ENCODE measurements at places on chromosomes 7 and 10.

GRCh38 chr7:131110297-131111080 lies 217.2 kb upstream of the MKLN1 start:
- no peak for DNase-seq

DNA sequence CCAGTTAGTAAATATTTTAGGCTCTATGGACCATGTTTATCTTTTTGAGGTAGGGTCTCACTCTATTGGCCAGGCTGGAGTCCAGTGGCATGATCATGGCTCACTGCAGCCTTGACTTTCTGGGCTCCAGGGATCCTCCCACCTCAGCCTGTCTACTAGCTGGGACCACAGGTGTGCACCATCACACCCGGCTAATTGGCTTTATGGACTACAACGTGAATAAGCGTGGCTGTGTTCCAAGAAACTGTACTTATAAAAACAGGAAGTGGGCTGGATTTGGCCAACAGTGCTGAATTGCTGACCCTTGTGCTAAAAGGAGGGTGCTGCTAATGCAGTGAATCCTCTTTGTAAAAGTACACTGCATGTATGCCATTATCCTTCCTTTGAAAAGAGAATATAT lies 111.7 kb upstream of the CDK13 start:
- peak; percentile 54 for DNase-seq

- no peak for DNase-seq
Observed at GRCh38 chr7:100827330-100828226, at the start of gene EPHB4. TSS of gene EPHB4 (minus strand) at chr7:100827523. CDS start at chr7:100827030, 493 bp downstream.

DNA sequence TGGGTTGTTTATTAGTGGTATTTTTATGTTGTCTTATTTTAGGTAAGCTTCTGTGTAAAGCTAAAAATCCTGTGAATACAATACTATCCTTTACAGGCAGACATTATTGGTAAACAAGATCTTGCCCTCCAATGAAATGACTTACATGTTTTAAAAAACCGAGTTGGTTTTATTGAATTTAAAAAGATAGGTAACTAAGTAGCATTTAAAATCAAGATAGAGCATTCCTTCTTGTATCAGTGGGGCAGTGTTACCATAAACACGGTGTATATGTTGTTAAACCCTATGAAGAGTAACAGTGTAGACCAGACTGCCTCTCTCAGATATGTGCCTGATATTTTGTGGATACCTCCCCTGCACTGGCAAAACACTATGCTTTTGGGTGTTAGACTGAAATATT lies 81.0 kb downstream of the SNX10 start:
- no peak for DNase-seq

GRCh38 chr10:117792214-117792613 lies 249.7 kb downstream of the EMX2 start:
- DNase-seq = no peak

DNA sequence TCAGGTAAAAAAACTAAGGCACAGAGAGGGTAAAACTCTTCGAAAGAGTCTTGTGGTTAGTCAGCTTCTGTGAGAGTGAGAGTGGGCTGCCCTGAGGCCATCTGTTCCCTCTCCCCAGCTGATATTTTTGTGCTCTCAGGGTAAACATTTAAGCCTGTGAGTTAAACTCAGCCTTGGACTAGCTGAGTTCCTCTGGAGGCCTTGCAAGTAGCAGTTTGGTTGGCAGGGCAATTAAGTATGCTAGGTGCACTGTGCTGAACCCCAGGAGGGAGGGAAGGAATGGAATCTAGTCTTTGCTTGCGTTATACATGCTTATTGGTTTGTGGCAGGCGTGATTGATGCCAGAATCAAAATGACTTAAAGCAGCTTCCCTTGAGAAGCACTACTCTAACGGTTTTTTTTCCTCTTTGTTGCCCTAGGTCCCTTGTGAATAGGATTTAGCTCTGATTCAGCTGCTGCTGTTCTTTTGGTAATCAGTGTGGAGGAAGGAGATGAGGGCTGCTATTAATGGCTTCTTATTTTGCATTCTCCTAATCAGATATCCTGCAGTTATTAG lies 140.2 kb downstream of the AUTS2 start:
- DNase-seq = peak; percentile 88

- no peak for DNase-seq
Observed at GRCh38 chr7:64581391-64581790, 18.5 kb upstream of the ZNF680 start.

DNA sequence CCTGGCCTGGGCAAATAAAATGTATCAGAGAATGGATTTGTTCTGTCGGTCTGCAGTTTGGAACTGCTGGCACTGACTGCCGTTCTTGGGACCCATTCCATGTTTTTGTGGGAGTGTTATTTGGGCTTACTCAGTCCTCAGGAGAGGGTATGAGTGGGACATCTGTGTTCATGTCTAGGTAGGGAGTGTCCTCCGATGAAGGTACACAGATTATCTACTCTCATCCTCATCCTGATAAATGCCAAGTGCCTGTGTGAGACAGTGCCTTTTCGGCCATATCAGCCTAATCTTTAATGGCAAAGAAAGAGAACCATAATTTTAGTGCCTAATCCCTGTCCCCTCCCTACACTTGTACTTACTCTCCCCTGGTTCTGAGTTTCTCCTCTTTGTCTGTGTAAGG lies 409.4 kb downstream of the REEP3 start:
- DNase-seq = no peak

DNA sequence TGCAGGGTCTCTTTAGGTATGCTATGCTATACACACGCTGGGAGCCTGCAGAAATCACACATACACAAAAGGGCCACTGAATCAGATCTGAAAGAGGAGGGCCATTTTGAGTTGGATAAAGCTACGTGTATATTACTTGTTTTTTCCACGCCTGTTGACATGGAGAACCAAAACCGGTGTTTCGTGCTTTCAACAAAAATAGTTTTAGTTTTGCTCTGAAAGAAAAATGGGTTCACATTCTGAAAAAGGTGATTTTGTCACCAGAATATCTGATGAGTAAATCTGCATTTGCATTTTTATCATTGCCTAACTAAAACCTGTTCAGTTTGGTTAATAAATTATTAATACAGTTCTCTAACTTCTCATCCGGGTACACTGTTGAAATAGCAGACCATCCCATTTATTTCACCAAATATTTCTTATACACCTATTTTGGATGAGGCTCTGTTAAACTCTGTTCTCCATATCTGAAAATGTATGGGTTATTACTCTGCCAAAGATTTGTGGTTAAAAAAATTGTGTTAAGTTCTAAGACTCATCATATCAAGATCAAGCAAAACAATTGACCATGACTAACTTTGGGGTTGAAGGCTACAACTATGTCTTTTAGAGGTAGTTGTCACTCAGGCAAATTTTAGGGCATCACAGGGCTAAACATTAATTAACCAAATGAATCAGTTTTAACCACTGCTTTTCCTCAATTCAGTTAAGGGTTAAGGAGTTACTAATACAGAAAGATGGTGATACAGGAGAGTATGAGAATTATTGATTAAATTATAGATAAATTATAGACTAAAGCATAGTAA lies 101.2 kb upstream of the RPA3 start:
- DNase-seq = no peak

GRCh38 chr10:50529660-50530059 lies 94.1 kb downstream of the SGMS1 start:
- no peak for DNase-seq

DNA sequence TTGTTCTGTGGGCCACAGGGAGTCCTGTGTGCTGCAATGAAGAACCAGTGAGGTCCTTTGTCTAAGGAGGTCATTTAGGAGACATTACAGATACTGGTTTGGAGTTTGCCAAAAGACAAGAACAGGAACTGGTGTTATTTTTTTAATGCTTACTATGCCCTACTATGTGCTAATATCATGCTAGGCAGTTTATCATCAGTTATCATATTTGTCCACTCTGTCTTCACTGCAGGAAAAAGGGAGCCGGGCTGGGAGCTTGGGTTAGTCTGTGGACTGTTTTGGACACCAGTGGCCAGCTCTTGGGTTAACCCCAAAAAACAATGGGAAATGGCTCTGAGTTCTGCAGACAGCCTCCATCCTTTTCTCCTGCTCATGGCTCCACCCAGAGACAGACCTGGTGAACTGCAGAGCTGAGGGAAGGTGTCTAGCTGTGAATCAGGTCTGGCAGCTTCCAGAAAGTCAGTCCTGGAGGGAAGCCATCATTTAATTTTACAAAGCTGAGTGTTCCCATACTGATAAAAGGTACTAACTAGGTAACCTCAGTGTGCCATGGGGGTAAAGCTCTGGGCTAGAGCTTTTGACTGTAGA lies 101.2 kb upstream of the ZNF746 start:
- DNase-seq = no peak

GRCh38 chr7:74069790-74070618 lies 13.6 kb upstream of the LIMK1 start:
- no peak for DNase-seq

GRCh38 chr10:119297207-119297968 lies 90.0 kb downstream of the GRK5 start:
- no peak for DNase-seq

DNA sequence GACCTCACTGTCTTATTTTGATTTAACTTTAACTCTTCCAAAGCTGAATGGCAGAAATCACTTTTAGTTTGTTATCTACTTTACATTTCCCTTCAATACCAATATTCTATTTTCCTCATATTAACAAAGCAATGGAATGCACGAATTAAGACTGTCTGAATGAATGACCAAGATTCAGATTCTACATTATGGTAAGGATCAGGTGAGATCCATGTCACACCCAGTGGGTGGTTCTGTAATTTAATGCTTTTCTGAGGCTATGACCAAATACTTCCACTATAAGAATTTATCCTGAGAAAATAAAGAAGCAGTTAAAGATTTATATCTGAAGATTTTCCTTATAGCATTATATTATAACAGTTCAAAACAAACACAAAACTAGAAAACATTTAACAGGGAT lies 90.2 kb upstream of the NUPR2 start:
- DNase-seq = no peak

DNA sequence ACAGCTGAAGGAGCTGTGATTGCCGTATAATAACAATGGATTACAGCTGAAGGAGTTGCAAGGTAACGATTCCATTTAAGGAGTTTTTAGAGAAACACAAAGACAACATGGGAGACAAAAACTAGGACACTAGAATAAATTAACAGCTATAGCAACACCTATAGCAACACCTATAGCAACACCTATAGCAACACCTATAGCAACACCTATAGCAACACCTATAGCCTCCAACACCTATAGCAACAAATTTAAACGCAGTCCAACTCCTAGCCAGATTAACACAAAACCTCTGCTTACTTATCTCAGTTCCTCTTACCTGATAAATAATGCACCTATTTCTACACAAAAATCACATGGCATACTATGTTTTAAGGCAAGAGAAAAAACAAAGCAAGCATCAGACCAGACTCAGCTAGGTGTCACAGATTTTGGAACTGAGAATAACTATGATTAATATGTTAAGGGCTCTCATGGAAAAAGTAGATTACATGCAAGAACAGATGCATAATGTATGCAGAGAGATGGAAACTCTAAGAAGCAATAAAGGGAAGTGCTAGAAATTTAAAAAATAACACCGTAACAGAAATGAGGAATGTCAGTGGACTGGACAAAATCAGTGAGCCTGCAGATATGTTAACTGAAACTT lies 55.7 kb upstream of the SRPK2 start:
- no peak for DNase-seq

- no peak for DNase-seq
Observed at GRCh38 chr7:19102884-19103283, 14.6 kb downstream of the TWIST1 start.

DNA sequence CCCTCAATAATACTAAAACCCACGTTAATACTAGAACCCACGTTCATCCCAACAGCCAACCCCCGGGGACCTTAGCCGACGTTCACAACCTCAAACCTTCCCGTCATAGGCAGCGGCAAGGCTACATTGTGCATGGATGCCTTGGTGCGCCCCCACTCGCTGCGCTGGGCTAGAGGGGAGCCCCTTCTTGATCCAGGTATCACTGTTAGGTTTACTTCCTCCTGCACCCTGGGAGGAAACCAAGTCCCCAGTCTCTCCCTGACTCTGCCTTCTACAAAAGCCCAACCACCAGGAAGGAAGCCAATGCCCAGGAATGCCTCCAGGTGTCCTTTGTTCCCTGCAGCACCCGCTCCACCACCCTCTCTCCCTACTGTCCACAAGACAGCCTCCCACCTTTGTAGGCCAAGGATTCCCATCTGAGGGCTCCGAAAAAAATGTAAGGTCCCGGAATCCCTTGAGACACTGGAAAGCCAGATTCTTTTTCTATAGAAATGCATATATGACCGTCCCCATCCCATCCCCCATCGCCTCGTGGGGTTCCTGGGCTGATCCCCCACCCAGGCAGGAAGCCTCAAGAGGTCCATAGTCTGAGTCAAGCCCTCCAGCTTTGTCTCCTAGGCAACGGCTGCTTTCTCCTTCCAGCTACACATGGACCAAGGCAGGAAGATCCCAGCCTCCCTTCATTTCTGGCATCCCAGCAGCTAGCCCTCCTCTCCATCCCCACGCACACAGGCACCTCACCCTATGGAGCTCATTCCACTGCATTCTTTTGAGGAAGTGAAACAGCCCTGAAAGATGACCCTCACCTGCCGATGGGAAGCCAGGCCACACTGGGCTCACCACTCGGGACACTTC lies 25.2 kb downstream of the CTBP2 start:
- no peak for DNase-seq

DNA sequence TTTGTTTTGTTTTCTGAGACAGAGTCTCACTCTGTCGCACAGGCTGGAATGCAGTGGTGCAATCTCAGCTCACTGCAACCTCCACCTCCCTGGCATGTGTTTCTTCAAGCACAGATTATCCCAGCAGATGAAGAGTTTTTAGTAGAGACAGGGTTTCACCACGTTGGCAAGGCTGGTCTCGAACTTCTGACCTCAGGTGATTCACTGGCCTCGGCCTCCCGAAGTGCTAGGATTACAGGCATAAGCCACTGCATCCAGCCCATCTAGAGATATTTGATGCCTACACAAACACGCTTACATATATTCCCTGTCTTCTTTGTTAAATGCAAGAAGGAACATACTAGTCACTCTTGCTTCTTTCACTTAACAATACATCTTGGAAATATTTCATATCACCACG lies 5.9 kb upstream of the PTF1A start:
- no peak for DNase-seq

DNA sequence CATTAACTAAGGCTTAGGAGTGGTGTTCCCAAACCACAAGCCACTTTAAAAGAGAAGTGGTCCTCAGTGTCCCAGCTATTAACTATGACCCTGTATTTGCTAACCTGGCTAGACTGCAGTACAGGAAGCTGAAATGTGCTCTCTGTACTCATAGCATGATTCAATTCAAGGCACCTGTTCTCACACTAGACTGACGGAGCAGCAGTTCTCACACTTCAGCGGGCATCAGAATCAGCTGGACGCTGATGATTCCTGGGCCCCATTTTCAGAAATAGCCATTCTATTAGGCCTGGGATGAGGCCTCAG lies 24.5 kb upstream of the MSRB2 start:
- no peak for DNase-seq

DNA sequence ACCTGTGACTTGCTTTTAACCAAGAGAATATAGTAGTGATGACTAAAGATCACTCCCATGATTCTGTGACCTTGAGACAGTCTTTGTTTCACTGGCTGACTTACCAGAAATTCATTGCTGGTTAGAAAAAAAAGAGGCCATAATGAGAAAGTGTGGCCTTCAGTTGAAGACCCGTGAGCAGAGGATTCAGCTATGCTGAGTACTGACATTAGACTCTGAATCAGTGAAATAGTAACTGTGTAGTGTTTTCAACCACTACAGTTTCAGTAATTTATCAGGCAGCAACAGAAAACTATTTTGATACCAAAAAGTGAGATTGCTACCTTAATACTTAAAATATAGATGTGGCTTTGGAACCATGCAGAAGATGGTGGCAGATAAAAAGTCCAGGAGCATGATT lies 298.0 kb upstream of the KCND2 start:
- no peak for DNase-seq

- DNase-seq = no peak
Observed at GRCh38 chr10:122075171-122075570, 86.2 kb downstream of the TACC2 start.

GRCh38 chr7:158271646-158272045 lies 316.0 kb downstream of the PTPRN2 start:
- DNase-seq = no peak
